Posterior vena cava (tissue), 2 donors: ENCODE measurements at places on chromosomes 16 and 17. TPM values are rescaled to one million over a fixed set of nuclear protein-coding genes. Genes with fewer than 3 reads are reported as not detected.
A peak's percentile ranks its signal among the peaks of the same experiment; 100 is the strongest.

- DNase-seq, result no peak
These were observed 45.4 kb downstream of the SEC14L1 start for GRCh38 chr17:77186141-77186604.

- no peak for DNase-seq
These were observed 718 bp downstream of the ATP2A3 start for GRCh38 chr17:3963237-3964201.

- peak; percentile 17 for DNase-seq
These were observed 1.7 kb downstream of the TUBG2 start for GRCh38 chr17:42660692-42661345.

DNA sequence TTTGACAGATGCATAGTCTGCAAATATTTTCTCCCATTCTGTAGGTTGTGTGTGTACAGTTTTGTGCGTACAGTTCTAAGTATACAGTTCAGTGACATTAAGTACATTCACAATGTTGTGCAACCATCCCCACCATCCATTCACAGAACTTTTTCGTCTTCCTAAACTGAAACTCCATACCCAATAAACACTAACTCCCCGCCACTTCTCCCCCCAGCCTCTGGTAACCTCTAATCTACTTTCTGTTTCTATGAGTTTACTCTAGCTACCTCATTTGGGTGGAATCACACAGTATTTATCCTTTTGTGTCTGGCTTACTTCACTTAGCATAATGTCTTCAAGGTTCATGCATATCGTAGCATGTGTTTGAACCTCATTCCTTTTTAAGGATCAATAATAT is 14.3 kb downstream of the PIK3R5 start:
- no peak for DNase-seq

DNA sequence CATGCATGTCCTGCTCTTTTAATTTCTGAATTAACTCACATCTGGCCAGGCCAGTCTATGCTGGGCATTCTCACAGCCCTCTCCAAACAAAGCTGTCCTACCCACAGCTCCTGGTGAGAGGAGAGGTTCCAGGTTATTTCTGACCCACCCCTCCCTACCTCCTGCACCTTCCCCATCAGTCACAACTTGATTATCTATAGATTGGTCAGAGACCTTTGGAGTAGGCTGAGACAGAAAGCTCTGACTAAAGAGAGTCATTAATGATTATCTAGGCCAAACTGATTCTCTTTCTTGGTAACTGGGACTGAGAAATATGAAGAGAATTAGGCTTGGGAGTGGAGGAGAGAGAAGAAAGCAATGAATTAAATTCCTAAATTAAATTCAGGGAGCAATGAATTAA is 1.4 kb upstream of the KRT222 start:
- no peak for DNase-seq

DNA sequence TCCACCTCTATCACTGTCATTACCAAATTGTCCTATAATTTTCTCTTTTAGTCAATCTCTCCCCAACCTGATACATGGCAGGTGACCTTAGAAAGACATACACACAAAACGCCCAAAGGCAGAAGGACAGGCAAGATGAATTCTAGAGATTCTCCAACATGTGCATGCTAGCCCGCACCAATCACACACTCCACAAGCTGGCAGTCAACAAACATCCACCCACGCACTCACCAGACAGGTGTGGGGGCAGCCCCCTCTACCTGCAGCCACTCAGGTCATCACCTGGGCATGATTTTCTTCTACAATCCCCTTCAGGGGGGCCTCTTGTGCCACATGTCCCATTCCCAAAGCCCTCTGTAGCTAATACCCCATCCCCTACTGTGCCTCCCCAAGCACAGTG is 9.5 kb downstream of the MPP2 start:
- no peak for DNase-seq

- DNase-seq, result peak; percentile 94
These were observed 410 bp upstream of the HOXB5 start for GRCh38 chr17:48593840-48594537.

DNA sequence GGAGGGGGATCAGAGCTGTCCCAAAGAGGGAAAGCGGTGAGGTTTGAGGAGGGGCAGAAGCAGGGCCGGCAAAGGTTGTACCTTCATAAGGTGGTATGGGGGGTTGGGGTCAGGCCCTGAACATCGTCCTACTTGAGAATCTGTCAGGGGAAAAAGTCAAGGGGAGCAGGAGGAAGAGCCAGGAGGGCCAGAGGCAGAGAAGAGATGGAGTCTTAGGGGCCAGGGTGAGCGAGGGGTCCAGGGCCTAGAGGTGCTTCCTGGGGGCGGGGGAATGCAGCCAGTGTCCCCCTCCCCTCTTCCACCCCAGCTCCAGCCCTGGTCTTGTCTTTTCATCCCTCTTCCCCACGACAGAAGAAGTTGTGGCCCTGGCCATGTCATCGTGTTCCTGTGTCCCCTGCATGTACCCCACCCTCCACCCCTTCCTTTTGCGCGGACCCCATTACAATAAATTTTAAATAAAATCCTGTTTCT is 1.3 kb upstream of the PRRT2 start:
- DNase-seq, result no peak

DNA sequence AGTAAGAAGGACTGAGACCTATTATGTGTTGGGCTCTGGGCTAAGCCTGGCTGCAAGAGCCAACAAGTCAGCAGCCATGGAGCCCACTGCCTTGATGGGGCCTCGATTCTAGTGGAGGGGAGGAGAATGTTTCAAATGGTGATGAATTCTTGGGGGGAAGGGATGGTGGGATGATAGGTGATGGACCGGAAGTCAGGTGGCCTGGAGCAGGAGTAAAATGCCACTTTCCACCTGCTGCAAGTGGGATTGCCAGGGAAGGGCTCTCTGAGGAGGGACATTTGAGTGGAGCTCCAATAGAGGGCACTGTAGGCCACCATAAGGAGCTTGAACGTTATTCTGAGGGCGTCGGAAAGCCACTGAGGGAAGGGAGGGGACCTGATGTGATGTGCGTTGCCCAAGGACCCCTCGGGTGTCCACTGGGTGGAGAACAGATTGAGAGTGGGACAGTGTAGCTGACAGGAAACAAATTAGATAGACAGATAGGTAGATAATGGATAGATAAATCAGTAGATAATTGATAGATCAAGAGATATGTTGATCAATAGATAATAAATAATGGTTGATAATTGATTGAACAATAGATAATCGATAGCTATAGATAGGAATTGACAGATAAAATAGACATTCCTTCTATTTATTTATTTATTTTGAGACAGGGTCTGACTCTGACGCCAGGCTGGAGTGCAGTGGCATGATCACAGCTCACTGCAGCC is 18.2 kb upstream of the NXPH3 start:
- no peak for DNase-seq

DNA sequence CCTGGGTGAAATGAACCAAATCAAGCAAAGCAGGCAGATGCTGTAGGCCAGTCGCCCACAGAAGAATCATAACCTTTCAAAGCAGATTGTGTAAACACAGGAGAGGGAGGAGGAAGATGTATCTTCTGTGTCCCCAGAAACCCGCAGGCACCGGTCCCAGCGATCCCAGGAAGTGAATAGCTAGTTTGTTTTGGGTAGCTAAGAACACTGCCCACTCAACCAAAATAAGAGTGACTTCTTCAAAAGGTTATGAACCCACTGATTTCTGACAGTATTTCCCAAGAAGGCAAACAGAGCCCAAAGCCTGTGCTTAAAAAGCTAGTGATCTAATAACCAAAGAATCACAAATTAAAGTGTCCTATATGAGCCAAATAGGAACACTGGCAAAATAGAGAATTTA is 67.8 kb downstream of the GRIN2A start:
- DNase-seq, result peak; percentile 84

DNA sequence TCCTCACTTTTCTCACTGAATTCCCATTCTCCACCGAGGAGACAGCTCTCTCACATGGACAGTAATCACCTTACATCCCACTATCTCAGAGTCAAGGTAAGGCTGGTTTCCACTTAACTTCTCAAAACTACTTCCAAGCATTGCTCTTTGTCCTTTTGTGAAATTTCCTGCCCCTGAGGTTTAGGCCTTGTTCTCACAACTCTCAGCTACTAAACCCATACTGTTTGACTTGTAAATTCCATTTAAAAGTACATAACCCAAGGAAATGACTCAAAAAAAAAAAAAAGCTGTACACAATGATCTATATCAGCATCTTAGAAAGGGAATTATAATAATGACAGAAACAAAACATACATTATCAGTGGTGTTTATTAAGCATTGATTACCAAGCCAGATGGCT is 8.8 kb downstream of the CDC27 start:
- no peak for DNase-seq

- no peak for DNase-seq
These were observed 13.3 kb upstream of the HOXB2 start for GRCh38 chr17:48558057-48558830.

DNA sequence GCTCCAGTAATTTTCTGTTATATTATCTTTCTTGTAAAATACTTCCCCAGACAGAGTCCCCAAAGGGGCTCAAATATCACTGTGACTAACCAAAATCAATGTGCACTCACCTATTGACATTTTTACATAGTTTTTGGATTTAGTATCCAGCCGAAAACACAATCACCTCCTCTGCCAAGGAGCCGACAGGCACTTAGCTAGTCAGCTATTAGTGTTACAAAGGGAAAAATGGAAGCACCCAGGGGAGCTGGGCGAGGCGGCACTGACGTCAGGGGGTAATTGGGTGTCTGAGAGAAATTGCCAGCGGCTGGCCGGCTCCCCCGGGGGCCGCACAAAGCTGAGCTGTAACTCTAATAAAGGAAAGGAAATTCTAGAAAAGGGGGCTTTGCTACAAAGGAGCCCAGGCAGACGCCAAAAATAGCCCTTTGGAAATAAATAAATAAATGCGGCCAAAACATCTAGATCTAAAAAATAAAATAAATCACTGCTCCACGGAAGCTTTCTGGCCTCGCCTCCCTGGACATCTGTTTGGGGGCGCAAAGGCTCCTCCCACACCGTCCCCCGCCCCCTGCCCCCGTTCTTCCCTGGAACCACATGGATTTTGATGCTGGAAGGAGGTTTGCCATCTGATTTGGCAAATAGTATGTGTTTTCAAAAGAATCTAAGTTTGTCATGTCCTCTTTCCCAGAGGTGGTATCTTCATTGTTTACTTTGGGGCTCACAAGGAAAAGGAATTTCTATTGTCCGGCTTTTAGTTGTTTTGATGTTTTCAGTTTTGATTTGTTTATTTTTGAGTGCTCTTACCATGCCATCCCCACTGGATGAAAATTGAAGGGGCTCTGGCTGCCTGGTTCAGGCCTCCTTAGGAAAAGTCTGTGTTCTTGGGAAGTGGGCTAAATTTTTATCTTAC is 156.7 kb downstream of the ZNF423 start:
- peak; percentile 94 for DNase-seq

DNA sequence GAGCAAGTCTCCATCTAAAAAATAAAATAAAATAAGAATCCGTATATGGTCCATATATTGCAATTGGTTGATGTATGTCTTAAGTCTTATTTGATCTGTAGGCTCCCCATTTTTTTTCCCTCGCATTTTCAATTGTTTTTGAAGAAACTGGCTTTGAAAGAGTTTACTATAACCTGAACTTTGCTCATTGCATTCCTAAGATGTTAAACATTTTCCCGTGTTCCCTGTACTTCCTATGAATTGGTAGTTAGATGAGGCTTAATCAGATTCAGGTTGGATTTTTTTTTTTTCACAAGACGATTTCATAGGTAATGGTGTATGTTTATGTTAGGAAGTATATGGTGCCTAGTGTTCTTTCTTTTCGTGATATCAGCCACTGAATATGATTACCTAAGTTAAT is 3.3 kb downstream of the LRRC36 start:
- DNase-seq, result no peak

DNA sequence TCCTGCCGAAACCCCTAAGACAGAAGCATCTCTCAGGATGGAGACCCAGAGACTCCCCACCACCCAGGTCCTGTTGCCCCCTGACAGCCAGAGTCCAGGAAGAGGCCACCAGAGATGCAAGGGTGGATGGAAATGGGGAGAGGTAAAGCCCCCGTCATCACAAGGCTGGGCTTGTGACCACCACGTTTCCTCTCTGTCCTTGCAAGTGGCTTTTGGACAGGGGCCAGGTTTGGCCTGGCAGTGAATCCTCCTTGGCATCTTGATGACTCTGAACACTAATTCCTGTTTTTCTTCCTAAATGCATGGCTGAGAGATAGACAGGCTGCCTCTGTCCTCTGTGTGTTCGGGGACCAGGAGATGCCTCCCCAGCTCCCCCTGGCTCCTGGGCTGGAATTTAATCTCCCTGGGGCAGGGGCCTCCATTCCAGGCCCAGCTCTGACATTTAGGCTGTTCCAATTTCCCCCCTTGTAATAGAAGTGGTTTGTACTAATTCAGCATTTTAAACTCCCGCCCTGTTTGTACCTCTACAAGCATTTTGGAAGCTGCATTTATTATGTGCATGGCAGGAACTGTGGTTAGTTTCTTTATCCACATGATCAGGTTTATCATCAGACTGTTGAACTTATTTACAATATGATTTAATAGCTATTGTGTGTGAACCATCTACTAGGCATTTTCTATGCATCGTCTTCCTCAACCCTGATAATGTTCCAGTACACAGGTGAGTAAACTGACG is 116.1 kb upstream of the IRX6 start:
- DNase-seq, result no peak

DNA sequence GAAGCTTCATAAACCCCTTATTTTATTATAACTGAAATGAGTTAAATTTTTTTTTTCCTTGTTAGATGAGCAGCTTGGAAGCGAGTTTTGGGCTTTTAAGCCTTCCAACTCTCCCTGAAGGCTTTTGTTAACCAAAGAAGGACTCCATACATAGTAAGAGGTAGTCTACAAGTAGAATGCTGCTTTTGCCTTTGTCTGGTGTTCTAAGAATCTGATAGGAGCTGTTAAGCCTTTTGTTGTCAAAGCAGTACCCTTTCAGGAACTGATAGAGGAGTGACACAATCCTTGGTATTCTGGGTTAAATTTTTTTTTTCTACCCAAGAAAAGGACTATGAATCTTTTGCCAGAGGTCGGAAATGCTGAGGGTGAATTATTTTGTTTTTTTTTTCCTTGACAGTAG is 26.1 kb downstream of the MAP2K4 start:
- DNase-seq, result no peak

- DNase-seq, result no peak
These were observed 1.5 kb downstream of the SPOP start for GRCh38 chr17:49676276-49676868.

Gene AOC2
- total RNA-seq, result 0.86 TPM

Gene CBLN1
- 0.67 TPM for total RNA-seq

Gene CCL14
- 22.6 TPM for total RNA-seq

Gene EPOP
- 2.6 TPM for total RNA-seq

Gene CES1
- 29.9 TPM for total RNA-seq

Gene KRTAP29-1
- total RNA-seq, result not detected
